ENCODE measurements at places on chromosomes 6 and 20. TPM values are rescaled to one million over a fixed set of nuclear protein-coding genes. Genes with fewer than 3 reads are reported as not detected.

DNA sequence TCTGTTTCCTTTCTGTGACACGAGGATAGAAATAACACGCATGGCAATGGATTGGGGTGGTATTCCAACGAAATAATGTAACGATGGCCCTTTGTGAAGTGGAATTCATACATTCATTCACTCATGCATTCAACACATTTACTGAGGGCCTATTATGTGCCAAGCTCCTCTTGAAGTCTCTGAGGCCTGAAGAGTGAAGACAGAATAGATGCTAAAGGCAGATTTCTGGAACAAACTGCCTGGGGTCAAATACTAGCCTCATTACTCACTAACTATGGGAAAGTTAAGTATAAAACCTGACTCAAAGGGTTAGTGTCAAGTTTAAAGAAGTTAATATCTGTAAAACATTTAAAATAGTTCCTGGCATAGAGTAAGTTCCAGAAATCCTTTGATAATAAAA is 279.6 kb upstream of the SULF2 start:
- peak; percentile 69 for DNase-seq

GRCh38 chr6:38192487-38192886 is 373.0 kb downstream of the ZFAND3 start:
- no peak for DNase-seq

- no peak for DNase-seq
Measured at GRCh38 chr6:34232901-34233300, 3.8 kb upstream of the HMGA1 start.

DNA sequence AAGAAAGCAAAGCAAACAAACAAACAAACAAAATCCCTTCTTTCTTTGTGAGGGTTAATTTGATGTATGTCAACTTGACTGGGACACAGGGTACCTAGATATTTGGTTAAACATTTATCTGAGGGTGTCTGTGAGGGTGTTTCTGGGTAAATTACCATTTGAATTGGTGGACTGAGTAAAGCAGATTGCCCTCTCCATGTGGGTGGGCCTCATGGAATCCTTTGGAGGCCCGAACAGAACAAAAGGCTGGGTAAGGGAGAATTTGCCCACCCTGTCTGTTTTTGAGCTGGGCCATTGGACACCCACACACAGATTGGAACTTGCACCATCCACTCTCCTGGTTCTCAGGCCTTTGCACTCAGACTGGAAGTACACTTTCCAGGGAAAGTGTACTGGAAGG is 628.8 kb upstream of the CITED2 start:
- DNase-seq, result no peak

DNA sequence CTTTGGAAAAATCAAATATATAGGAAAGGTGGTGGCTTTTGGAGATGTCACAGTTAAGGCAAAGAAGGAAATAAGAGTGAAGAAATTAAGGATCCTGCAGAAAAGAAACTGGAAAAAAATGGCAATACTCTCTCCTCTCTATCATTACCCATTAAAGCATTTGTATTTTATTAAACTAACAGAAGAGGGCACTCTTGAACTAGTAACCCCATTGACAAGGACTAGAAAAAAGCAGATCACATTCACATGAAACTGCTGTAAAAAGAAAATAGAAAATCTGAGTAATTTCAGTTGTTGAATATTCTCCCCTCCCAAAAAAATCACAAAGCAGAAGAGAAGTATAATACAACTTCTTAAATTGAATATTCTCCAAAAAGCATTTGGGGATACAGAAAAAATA is 104.1 kb upstream of the SLC35B3 start:
- DNase-seq, result no peak

- peak; percentile 73 for DNase-seq
Measured at GRCh38 chr6:3176562-3177355, 19.4 kb upstream of the TUBB2A start.

- no peak for DNase-seq
Measured at GRCh38 chr6:42025066-42025844, 25.1 kb upstream of the TAF8 start.

DNA sequence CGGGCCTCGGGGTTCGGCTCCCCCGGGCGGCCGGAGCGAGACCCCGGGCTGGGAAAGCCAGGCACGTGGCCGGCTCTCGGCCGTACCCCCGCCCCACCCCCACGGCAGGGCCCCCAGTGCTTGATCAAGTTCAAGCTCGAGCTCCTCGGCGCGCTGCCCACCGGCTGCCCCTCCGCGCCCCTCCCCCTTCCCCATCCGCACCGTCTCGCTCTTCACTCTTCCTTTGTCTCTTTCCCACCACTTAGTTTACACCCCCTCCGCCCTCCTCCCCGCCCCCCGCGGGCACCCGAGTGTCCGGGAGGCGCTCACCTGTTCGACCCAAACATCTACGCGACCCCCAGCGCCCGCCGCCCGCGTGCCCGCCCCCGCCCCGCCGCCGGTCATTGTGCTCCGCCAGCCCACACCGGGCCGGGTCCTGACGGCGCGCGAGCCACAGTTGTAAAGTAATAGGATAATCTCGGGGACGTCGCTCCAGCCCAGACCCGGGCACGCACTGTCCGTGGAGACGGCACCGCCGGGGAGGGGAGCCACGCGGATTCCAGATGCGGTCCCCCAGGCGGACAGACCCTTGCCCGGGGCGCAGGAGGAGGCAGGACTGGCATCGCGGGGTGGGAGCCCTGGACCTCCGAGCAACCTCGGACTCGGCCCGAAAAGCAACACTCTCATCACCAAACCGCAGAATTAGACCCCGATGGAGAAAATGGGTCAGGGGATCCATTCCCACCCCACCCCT is 100.7 kb downstream of the NOL4L start:
- no peak for DNase-seq

BPI gene
- total RNA-seq, result not detected

SLC22A2 gene
- not detected for total RNA-seq

DLL1 gene
- total RNA-seq, result 4.2 TPM

OOEP gene
- 0.41 TPM for total RNA-seq

Data from kidney epithelial cell (primary cell).